ENCODE measurements at places on chromosomes 7 and 10. TPM values are rescaled to one million over a fixed set of nuclear protein-coding genes. Genes with fewer than 3 reads are reported as not detected.

Gene FANK1
- 3.7 TPM for total RNA-seq

Gene ALOX5
- 0.20 TPM for total RNA-seq

Gene NPM3
- total RNA-seq, result 110 TPM

Gene ASB10
- not detected for total RNA-seq

Gene DGKI
- not detected for total RNA-seq

Gene SORBS1
- total RNA-seq, result 0.63 TPM

Gene ZNF398
- 8.5 TPM for total RNA-seq

Gene DPYSL4
- total RNA-seq, result 19.3 TPM

Gene C10orf105
- not detected for total RNA-seq

Gene PRKCQ
- total RNA-seq, result 3.9 TPM

Gene GBF1
- 28.6 TPM for total RNA-seq

Gene ANXA8L1
- 120 TPM for total RNA-seq
